ENCODE measurements at places on chromosomes 12 and 14.

DNA sequence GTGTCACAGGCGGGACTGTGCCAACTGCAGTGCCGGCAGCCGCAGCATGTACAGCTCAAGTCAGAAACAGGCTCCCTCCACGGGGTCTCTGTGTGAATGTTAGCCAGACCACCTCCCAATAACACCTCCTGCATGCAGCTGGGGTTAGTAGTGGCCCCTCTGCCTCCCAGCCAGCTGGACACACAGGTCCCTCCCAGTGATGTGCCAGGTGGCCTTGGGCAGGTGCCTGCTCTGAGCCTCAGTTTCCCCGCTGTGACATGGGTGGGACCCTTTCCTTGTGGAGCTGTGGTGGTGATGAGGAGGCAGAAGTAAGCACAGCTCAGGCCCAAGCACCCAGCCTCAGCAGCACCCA lies 139.9 kb downstream of the ADGRD1 start:
- DNase-seq, result no peak

- no peak for DNase-seq
Observed at GRCh38 chr14:85565862-85566296, 35.9 kb downstream of the FLRT2 start.

GRCh38 chr12:70032076-70032475 lies 207.0 kb downstream of the MYRFL start:
- DNase-seq, result peak; percentile 77

- DNase-seq, result no peak
Observed at GRCh38 chr12:131473261-131473660, 237.6 kb upstream of the SFSWAP start.

- DNase-seq, result no peak
Observed at GRCh38 chr12:53219956-53220693, 11.9 kb downstream of the RARG start.

GRCh38 chr12:68538726-68539614 lies 71.7 kb upstream of the RAP1B start:
- DNase-seq, result peak; percentile 25

DNA sequence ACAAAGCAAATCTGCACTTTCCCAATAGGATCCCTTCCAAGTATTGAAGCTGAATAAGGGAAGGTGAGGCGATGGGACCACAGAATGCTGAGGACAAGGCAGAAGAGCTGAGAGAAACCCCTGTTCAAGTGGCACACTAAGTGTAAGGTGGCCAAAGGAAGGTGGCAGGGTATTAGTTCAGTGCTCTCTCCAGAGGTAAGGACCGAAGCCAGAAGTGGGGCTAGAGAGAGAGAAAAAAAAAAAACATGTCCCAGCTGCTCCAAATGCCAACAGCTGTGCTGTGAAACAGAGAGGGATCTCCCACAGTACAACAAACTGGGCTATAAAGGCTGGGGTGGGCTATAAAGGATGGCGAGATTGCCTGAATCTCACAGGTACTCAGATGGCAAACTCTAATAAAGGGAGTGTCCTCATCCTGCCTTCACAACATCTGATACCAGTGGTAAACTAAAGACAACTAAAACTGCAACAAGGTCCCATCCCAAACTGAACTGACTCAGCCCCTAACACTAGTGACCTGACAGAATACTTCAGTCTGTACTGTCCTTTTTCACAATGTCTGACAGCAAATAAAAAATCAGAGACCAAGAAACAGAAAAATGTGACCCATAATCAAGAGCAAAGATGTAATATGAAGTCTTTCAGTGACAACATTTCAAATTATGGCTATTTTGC lies 47.9 kb downstream of the CDK17 start:
- no peak for DNase-seq

DNA sequence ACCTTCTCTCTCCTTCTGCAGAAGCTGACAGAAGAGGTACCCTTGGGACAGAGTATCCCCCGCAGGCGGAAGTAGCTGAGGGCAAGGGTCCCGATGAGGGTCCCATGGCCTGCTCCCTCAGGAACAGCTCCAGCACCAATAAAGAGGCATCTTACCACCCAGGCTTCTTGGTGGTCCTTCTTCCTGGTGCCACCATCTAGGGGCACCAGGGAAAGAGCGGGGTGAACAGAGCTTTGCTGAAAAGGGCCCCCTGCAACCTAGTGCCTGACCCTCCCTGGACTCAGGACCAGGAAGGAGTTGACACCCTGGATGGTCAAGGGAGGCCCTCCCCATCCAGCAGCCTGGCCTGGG lies 591 bp upstream of the IRF9 start:
- no peak for DNase-seq

- DNase-seq, result no peak
Observed at GRCh38 chr12:53224061-53224896, 7.7 kb downstream of the RARG start.

DNA sequence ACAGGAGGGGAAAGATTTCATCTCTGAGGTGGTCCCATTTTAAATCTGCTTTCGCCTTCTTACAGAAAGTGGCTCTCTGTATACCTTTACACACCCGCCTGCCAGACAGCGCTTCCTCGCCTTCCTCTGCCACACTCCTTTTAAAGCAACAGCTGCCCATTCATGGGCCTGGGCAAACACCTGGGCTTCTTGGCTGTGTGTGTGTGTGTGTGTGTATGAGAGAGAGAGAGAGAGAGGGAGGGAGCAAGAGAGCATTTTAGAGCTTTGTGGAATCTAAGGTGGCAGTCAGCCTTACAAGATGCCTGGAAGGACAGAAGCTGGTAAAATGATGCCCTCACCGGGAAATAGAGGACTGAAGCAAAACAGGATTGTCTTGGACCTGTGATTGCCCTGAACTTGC lies 20.0 kb downstream of the PTHLH start:
- DNase-seq, result no peak

GRCh38 chr14:46248001-46248630 lies 403.5 kb downstream of the RPL10L start:
- no peak for DNase-seq

DNA sequence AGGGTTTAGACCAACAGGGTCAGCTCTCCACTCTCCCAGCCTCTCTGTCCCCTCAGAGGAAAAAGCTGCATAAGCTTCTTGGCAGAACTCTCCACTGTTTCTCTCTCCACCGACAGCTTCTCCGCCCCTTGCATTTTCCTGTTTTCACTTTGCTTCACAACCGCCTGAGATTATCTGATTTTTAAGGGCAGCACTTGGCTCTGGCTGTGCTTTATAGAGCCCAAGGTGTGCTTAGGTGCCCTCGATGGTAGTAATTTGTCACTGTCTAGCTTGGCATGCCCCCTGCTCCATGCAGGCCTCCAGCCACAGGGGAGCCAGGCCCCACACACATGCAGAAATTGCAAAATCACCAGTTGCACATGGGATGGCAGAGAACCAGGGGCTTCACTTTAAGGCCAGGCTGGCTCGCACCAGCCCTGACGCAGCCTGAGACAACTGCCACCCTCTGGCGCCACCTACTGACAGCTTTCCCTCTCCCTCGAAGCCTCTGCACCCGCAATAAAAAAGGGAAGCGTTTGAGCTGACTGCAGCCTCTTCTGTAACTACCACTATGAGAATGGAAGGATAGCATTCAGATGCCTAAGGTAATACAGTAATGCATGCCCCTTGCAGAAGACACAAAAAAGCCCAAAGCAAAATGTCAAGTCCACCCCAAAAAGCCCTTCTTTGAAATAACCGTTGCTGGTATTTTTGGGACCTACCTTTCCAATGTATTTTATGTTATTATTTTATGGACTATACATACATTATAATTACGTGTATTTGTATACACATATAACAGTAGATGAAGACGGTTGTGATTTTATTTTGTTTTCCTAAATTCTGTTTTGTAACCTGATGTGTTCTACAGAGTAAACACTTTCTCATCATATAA lies 32.0 kb upstream of the RIMBP2 start:
- peak; percentile 29 for DNase-seq

DNA sequence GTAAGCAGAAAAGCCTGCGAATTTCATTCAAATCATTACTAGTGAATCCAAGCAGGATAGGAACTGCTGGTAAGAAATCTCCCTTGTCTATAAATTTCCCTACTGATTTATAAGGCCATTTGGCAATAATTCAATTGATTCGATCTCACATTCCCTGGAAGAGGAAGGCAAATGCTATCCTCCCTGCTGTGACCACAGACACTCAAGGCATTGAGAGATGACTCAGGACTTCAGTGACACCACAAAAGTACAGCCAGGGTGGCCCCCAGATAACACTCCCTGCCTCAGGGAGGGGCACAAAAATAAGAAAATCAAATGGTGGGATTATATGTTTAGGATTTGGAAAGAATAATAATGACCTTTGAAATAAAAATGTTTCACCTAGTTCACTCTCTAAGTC lies 162.7 kb downstream of the GRIP1 start:
- DNase-seq, result peak; percentile 20

DNA sequence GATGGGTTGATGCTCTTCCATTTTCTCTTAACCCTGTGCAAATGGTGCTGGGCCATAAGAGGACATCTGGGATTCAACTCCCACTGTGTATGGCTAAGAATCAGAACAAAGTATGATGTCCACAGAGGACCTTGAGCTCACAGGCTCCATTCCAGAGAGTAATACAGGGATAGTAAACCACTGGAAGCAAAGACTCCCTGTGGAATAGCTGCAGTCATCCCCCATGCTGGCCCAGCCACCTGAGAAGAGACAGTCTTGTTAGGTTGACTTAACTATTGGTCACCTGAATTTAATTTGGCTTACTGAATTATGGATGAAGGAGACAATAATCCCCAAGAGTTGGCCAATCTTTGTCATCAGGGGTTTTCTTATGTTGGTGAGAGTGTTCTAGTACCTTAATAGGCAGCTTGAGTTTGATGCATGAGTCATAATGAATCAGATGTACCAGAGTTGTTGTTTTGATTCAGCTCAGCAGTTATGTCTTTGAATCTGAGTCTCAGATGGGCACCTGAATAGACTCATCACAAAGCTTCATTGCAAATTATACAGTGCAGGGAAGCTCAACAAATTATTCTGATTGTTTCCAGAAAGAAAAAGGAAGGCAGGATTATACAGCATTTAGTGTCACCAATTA lies 122.7 kb downstream of the SSPN start:
- DNase-seq, result no peak

DNA sequence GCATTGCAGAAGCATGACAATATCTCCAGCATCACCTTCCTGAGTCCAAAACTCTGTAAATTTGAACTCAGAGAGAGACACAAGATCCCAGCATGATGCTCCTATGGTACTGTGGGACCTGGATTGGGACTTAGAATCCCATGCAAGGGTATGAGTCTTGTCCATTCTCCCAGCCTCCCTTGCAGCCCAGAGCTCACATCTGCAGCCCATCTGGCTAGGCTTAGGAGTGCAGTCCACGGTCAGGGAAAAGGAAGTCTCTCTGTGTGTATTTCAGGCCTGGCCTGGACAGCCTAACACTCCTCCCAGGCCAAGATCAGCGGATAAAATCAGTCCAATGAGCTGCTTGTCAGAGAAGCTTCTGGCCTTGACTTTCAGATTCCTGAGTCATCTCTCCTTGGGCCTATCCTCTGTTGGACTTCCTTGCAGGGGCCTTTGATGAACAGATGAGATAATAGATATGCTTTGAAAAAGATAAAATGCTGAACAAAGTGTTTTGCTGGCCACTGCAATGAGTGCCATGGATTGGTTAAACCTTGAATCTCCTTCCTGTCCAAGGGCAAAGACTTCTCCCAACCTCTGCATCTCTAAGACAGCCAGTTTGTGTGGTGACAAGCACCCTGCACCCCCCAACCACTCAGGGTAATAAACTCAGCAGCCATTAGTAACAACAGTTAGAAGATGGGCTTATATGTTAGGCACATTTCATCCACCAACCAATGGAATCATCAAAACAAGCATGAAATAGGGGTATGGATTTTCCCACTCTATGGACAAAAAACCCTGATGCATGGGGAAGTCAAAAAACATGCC lies 412.8 kb upstream of the TBX3 start:
- peak; percentile 4 for DNase-seq

GRCh38 chr14:102586420-102587104 lies 5.9 kb upstream of the RCOR1 start:
- peak; percentile 60 for DNase-seq

GRCh38 chr12:43143278-43143677 lies 408.7 kb downstream of the ADAMTS20 start:
- no peak for DNase-seq

GRCh38 chr12:31682136-31682962 lies 22.9 kb downstream of the ETFBKMT start:
- DNase-seq, result peak; percentile 43

GRCh38 chr12:57756406-57757341 lies 1.8 kb downstream of the MARCHF9 start:
- no peak for DNase-seq
